ENCODE measurements at places on chromosomes 1 and 21.

- DNase-seq, result peak; percentile 4
These were observed 586 bp downstream of the COL24A1 start for GRCh38 chr1:86155807-86156565.

- DNase-seq, result peak; percentile 16
These were observed 342.1 kb upstream of the NR5A2 start for GRCh38 chr1:199685369-199685768.

- no peak for DNase-seq
These were observed 29.0 kb downstream of the RBM11 start for GRCh38 chr21:14244911-14245310.

DNA sequence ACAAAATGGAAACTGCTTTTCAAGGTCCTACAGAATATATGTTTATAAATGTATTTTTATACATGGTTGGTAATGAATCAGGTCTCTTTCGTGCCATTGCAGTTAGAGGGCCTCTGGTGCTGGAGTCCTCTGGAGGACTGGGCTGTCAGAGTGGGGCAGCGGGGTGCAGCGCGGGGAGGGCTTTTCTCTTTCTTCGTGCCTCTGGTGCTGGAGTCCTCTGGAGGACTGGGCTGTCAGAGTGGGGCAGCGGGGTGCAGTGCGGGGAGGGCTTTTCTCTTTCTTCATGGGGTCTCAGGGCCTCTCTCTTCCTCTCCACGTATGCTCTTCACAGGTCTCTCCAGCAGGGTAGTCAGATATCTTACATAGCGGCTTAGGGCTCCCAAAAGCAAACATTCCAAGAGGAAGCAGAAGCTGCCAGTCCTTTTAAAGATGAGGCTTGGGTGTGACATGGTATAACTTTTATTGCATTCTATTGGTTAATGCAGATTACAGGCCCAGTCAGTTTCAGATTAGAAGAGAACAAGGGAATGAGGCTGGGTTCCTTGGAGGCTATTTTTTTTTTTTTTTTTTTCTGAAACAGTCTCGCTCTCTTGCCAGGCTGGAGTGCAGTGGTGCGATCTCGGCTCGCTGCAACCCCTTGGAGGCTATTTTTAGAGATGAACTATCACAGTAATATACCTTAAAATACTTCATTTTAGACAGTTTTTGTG lies 13.1 kb downstream of the SDCCAG8 start:
- peak; percentile 33 for DNase-seq

GRCh38 chr1:214067397-214067796 lies 79.6 kb downstream of the PROX1 start:
- DNase-seq, result no peak

- no peak for DNase-seq
These were observed 238.5 kb downstream of the PTGER3 start for GRCh38 chr1:70809069-70809468.

DNA sequence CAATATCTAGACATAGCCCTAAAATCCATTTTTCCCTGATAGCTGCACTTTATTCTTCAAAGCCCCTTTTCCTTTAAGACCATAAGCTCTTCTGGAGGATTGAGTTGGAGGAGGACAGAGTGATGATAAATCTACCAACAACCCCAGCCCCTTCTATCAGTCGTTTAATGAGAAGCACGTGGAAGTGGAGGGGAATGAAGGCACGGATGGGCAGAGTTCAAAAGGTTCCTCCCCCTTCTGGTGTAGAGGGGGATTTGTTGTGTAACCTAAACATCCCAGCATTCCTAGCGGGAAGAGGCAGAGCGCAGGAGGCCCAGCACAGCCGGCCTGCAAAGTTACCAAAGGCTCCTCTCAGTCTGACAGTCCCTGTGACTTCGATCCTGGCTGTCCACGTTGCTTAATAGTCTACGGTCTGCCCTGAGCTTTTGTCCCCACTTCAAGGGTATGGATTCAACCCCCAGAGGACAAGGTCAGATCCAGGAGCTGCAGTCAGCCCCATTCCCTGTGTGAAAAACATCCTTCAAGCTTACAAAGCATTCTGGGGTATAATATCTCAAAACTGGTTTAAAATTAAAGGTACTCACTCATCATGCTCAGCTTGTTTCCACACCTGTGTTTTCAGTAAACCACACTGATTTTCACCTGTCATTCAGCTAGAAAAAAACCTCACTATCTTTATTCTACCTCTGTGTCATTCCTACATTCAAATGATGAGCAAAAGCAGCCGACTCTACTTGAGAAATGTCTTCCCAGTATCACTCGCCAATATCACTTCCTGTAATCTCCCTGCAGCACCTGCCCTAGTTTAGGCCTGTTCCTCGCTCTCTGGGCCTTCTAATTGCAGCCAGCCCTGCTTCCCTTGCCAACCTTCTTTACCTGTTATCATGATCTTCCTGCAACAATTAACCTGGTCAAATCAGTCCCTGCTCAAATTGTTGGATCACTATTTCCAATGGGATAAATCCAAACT lies 117.9 kb downstream of the PLPP3 start:
- no peak for DNase-seq

DNA sequence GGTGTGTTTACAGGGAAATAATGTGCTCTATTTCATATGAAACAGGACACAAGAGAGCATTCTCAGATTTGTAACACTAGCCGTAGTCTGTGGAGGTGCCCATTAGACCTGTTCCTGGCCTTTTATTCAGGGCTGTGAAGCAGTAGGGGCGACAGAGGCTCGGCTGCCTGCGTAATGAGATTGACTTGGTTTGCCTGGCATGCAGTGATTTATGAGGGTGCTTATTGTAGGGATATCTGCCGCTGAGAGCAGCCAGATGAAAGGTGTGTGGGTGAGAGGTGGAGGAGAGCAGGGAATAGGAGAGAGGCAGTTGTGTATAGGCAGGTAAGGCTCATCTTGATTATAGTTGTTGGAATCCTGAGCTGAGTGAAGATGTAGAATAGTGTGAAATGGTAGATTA lies 51.3 kb downstream of the DNAJC6 start:
- no peak for DNase-seq

All from ACHN (cell line).